ENCODE measurements at places on chromosomes 3 and 15.

GRCh38 chr15:76340198-76340802, 3.7 kb downstream of the ISL2 start:
- no peak for DNase-seq

- DNase-seq, result no peak
Observed at GRCh38 chr15:80461356-80462095, 57.3 kb downstream of the ARNT2 start.

DNA sequence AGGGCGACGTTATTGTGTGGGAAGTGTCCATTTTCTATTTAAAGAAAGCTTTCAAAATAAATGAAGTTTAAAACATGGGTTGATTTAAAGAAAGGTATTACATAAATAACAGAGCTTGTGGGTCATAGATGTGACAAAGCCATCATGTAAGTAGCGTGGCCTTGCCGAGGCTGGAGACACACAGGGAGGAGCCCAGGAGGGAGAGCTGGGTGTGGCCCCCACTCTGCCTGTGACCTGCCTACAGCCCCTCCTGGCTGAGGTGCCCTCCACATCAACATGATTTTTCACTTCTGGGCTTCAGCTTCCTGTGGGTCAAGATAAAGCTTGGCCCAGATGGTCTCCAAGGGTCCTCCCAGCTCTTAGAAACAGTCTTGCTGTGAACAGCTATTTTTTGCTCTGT, 12.5 kb upstream of the MGLL start:
- no peak for DNase-seq

GRCh38 chr3:29822071-29822470, 541.2 kb downstream of the RBMS3 start:
- DNase-seq, result no peak

- DNase-seq, result no peak
Observed at GRCh38 chr3:192055946-192056345, 595.0 kb downstream of the PYDC2 start.
